Inflammatory macrophage treated with lipopolysaccharide for 1 hour (primary cell): ENCODE measurements at places on chromosomes 1 and 21.

- DNase-seq, result no peak
Observed at GRCh38 chr1:147605591-147605990, 64.3 kb downstream of the BCL9 start.

- no peak for DNase-seq
Observed at GRCh38 chr1:2587071-2587859, 688 bp downstream of the PRXL2B start.

DNA sequence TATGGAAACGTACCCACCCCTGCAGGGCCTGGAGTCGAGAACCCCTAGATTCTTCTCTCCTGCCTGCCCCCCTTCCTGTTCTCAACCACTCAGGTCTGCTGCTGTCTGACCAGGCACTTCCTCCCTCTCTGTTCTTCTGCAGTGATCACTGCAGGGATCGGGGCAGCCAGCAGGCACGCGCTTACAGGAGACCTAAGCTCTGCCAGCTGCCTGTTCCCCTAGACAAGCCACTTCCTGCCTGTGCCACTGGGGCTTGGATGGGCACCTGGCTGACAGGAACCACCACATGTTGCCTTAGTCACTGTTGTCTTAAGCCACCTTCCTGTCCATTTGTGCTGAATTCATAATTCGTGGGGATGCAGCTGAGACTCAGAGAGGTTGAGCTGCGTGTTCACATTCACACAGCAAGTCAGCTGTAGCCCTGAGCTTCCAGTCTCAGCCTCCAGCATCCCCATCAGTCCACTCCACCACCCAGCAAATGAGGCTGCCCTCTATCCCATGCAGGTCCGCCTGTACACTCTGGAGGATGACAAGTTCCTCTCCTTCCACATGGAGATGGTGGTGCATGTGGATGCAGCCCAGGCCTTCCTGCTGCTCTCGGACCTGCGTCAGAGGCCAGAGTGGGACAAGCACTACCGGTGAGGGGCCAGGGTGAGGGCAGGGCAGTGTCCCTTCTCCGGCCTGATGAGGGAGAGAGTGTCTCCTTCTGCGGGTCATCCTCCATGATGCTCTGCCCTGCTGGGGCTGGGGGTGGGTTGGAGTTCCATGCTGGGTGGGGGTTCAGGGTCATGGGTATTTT lies 18.6 kb downstream of the FAM151A start:
- no peak for DNase-seq

DNA sequence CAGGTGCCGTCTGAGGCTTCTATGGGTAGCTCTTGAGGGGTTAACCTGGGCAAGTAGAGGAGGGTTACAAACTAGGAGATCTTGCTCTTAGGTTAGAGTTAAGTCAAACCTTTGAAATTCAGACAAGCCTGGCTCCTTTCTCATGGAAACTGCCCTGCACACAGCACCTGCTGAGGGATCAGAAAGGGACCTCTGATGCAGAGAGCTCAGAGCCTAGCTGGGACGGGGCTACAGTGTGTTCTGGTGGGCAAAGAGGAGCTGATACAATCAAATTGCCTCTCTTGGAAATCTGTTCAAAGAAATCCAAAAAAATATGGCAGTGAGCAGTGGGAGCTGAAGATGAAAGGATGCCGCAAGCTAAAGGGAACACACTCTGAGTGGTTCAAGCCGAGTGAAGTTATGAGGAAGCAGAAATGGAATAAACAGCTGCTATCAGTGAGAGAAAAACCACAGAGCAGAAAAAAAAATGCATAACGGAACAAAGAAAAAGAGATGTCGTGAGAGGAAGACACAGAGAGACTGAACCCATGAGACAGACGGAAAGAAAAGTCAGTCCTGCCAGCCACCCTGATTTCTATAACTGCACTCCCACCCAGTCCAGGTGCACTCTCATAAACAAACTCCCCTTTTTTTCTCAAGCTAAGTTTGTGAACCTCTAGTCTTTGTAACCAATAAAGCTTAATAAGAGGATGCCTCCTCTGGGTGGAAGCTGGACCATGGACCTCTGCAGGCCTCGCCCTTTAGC lies 26.6 kb downstream of the PAFAH2 start:
- DNase-seq, result peak; percentile 9

- DNase-seq, result no peak
Observed at GRCh38 chr1:225981714-225982113, 17.4 kb downstream of the SDE2 start.

- DNase-seq, result no peak
Observed at GRCh38 chr21:38807986-38808385, 2.3 kb downstream of the ETS2 start.

GRCh38 chr1:115764541-115764940 lies 4.0 kb downstream of the CASQ2 start:
- peak; percentile 65 for DNase-seq

DNA sequence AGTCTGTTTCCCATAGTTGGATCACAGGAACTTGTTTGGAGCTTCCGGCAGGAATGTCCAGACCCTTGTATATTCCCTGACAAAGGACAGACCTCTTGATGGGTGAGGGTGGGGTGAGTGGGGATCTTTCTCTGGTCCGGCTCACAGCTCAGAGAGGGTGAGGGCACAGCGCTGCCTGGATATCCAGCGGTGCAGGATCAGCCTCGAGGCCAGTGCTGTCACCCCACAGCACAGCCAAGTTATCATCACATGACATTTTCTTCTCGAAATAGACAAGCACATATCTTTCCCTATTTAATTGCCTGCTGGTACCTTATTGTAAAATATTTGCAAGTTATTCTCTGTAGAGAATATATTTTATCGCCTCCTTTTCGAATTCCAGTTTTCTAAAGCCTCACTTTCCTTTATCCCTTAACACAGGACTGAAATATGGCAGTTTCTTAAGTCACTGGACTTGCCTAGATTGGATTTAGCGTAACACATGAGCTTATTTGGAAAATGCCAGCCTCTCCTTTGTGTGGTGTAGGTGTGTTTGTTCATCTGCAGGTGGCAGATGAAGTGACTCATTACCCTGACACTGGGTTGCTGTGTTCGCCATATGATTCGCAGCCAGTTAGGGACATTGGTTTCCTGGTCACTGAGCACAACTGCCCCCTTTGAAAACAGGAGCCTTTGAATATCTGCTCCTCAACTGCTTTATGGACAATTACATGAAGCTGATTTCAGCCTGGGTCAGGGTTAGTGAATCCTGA lies 21.4 kb downstream of the CLIC6 start:
- no peak for DNase-seq

- DNase-seq, result peak; percentile 88
Observed at GRCh38 chr1:43329995-43330751, 7.4 kb upstream of the MPL start.

GRCh38 chr1:16612332-16613172 lies 812 bp downstream of the NBPF1 start:
- peak; percentile 91 for DNase-seq

GRCh38 chr1:160429125-160429561 lies 28.8 kb downstream of the VANGL2 start:
- no peak for DNase-seq

DNA sequence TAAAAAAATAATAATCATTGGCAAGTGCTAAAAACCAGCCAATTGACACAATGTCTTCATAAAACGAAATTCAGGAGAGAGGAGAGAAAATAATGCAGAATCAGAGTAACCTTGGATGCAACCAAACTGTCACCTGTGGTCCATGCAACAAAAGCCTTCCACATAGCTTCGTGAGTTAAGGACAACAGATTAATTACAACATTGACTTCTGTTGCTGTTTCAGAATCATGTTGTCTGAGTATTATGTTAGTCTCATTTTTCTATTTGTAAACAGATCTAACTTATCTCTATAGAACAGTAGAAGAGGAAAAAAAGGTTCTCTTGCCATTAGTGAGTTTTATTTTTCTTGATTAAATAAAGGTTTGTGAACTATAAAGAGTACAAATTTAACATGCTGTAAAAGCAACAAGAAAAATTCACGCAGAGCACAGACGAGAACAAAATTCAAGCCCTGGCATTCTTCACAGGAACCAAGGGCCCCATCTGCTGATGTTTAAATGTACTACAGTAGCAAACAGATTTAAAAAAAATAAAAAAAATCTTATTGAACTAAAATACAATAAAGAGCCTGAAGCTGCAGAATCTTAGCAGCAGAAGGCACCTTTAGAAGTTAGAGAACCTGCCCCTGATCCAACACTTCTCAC lies 381.1 kb upstream of the PKN2 start:
- DNase-seq, result no peak

DNA sequence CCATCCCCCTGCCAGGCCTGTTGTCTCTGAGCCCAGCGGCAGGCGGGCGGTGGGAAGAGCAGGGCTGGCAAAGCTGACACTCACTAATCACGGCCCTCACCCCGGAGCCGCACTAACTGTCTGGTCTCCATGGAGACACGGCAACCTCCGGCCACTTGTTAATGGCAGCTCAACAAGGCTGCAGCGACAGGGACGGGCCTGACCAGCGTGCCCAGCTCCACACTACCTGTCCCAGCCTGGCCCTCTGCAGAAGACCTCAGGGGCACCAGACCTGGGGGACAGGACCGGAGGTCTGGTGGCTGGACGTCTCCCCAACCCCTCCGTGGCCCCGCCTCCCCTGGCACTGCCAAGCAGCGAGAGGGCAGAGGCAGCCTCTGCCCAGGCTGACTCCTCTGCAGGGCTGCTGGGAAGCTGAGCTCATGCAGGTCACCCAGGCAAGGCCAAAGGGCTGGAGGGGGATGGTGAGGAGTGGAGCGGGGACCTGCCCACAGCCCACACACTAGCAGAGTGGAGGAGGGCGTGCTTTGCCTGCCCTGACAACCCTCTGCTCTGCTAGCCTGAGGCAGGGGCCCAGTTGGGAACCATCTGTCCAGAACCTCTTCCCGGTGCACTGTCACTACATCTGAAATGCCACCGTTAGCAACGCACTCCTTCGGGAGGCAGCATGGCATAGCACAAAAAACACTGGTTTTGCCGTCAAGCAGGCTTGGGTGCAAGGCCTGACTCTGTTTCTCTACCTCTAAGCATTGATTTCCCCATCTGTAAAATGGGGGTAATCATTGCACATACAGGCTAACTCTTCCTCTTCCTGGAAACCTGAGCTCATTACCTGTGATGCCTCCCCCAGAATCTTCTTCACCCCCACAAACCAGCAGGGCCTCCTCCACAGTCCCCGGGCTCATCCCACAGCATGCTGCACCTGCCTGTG lies 29.6 kb upstream of the WASF2 start:
- no peak for DNase-seq

- DNase-seq, result no peak
Observed at GRCh38 chr1:235287208-235287882, 40.6 kb downstream of the ARID4B start.

GRCh38 chr21:20997636-20998455 lies at the start of gene NCAM2:
Gene NCAM2 (plus strand): TSS chr21:20998409.
- DNase-seq, result peak; percentile 59

DNA sequence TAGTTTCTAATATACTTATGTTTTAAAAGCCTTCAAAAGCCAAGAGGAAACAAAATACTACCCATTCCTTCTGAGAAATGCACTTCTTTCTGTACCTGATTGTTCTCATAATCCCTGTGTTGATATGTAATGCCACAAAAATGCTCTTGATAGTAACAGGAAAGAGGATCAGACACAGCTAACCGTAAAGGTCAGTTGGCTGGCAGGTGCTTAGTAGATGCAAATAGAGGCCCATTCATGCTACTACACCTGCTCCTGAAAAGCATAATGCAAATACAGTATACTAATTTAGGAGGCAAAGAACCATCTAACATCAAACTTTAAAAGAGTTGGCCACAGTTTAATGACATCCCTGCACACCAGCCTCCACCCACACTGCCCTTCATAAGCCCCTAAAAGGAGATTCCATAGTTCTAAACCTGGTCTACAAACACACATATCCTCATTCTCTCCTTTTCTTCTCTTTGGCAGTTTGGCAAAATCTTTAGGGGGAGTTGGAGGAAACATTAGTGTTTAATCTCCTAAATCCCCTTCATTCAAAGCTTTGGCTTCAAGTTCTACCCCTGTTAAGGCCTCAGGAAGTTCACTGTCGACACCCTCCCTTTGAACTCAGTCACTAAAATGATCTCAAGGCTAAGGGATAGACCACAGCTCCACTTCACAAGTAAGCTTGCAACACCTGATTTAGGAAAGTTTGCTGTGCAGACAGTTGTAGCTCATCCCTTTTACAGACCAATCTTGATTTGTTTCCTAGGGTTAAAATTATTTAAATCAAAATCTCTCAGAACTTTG lies 2.9 kb upstream of the CD46 start:
- no peak for DNase-seq
